Caco-2 (cell line): ENCODE measurements at places on chromosomes 13 and 19.
A peak's percentile ranks its signal among the peaks of the same experiment; 100 is the strongest.

- peaks cover 2% of the 10 kb centered on the region; the same call in 1 of the 2 replicates for H3K27me3 ChIP-seq
- H3K36me3 ChIP-seq: no peaks in the 10 kb centered on the region
- peaks cover 27% of the 10 kb centered on the region for H3K4me1 ChIP-seq
- H3K4me3 ChIP-seq: peak overlapping the region; percentile 32
- no peak overlapping the region for H3K27ac ChIP-seq
Measured at GRCh38 chr19:49421039-49421877, 2.0 kb downstream of the PTH2 start.

GRCh38 chr19:10288662-10289166 is 1.0 kb upstream of the ICAM5 start:
- H3K27ac ChIP-seq: peak overlapping the region; percentile 77
- H3K4me3 ChIP-seq: peak overlapping the region; percentile 48
- H3K4me1 ChIP-seq: peaks cover 37% of the 10 kb centered on the region
- DNase-seq: peak; percentile 85

DNA sequence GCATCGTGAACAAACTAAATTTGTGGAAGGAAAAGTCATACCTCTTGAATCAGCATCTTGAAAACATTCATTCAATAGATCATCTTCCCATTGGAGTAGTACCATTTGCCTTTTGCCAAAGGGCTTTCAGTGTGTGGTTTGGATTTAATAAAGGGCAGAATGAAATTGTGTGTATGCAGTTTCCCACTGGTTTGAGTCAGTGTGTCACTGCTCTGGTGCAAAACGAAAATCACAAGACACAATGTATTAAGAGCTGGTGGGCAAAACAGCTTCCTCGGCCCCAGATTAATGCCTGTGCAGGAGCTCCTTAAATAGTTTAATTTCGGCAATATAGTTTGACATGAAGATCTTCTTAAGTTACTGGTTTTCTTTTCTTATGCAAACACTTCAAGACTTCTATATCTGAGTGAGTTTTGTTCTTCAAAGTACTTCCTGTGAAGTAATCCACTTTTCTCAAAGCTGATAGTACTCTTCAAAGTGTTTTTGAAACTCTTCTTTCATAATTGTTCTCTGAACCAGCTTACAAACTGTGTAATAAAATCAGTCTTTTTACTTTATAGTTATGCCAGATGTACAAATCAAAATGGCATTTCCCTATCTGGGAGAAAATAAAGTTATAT is 32.1 kb downstream of the RASL11A start:
- no peak for DNase-seq
- H3K27me3 ChIP-seq: peaks cover 1% of the 10 kb centered on the region
- no peak overlapping the region for H3K4me3 ChIP-seq
- no peaks in the 10 kb centered on the region for H3K36me3 ChIP-seq

- DNase-seq: peak; percentile 89
- no peak overlapping the region for H3K4me3 ChIP-seq
- peak overlapping the region; percentile 72 for H3K27ac ChIP-seq
- H3K36me3 ChIP-seq: no peaks in the 10 kb centered on the region
- H3K4me1 ChIP-seq: peaks cover 23% of the 10 kb centered on the region
- no peaks in the 10 kb centered on the region for H3K27me3 ChIP-seq
Measured at GRCh38 chr13:44108331-44108858, 228.7 kb downstream of the LACC1 start.

GRCh38 chr19:16309643-16310042 is 15.0 kb upstream of the KLF2 start:
- H3K36me3 ChIP-seq: no peaks in the 10 kb centered on the region
- no peaks in the 10 kb centered on the region for H3K4me1 ChIP-seq
- DNase-seq: no peak
- H3K27me3 ChIP-seq: no peaks in the 10 kb centered on the region
- no peak overlapping the region for H3K27ac ChIP-seq
- H3K4me3 ChIP-seq: no peak overlapping the region

GRCh38 chr19:19499272-19499995 is 15.9 kb downstream of the TSSK6 start:
- no peaks in the 10 kb centered on the region for H3K4me1 ChIP-seq
- no peak overlapping the region for H3K27ac ChIP-seq
- H3K27me3 ChIP-seq: no peaks in the 10 kb centered on the region

- no peaks in the 10 kb centered on the region for H3K4me1 ChIP-seq
- DNase-seq: no peak
- no peak overlapping the region for H3K27ac ChIP-seq
- H3K4me3 ChIP-seq: no peak overlapping the region
- H3K36me3 ChIP-seq: no peaks in the 10 kb centered on the region
- no peaks in the 10 kb centered on the region for H3K27me3 ChIP-seq
Measured at GRCh38 chr19:48194844-48195830, 24.7 kb downstream of the ZSWIM9 start.

DNA sequence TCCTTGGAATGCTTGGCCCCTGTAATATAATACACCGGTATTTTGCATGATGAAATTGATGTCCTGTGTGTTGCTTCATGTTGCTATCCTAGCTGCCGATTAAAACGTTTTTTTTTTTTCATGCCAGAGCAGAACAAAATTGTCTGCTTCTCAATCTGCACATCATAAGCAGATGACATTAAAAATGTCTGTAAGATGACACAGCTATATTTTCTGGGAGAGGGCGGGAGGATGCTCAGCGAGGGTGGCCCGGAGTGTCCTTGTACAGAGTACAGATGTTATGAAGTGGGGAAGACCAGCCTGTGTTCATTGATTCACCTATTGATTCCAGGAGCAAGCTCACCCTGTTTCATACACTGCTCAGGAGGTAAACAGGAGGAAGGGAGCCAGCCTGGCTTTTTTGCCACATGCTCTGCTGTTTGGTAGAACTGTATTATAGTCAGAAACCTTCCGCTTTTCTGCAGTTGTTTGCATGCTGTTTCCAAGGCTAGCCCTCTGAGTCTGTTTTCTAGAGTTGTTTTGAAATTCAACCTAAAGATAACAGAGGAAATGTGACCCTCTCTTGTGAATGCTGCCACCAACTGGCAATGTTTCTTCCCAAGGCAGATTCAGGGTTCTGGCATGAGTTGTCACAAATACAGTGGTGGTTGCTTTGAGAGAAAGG is 4.7 kb upstream of the IRS2 start:
- no peaks in the 10 kb centered on the region for H3K27me3 ChIP-seq
- no peaks in the 10 kb centered on the region for H3K4me1 ChIP-seq
- no peak overlapping the region for H3K27ac ChIP-seq
- no peaks in the 10 kb centered on the region for H3K36me3 ChIP-seq
- DNase-seq: no peak
- H3K4me3 ChIP-seq: no peak overlapping the region

GRCh38 chr13:113049521-113049941 is 56.1 kb upstream of the F7 start:
- H3K4me3 ChIP-seq: no peak overlapping the region
- H3K27ac ChIP-seq: no peak overlapping the region
- no peak for DNase-seq

GRCh38 chr13:98803111-98803561 is 50.7 kb upstream of the SLC15A1 start:
- peaks cover 15% of the 10 kb centered on the region for H3K4me1 ChIP-seq
- no peak for DNase-seq
- peak overlapping the region; percentile 75 for H3K27ac ChIP-seq
- no peaks in the 10 kb centered on the region for H3K27me3 ChIP-seq

DNA sequence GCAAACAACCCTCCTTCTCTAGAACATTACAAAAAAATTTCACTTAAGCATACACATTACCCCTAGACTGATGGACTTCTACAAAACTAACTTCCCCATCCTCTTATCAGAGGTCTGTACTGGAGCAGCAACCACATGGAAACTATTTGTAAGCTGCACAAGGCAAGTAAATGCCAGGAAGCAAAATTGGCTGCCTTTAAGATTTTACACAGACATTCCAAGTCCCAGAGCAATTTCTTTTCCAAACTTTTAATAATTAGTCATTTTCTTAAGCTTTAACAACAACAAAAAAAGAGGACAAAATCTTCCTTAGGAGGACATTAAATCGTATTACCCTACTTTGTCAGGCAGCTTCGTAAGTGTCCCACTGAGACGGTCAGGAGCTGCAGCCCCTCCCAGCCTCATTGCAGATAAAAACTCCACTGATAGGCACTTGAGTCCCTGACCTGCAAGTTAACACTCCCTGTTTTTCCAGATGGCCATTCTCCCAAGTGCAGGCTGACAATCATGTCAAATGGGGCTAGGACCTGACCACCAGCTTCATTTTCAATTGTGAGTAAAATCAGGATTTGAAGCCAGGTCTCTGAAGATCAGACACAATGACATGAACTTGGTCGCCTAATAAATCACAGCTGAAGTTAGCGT is 680.1 kb downstream of the DIAPH3 start:
- H3K36me3 ChIP-seq: no peaks in the 10 kb centered on the region
- no peaks in the 10 kb centered on the region for H3K27me3 ChIP-seq
- DNase-seq: no peak
- no peak overlapping the region for H3K27ac ChIP-seq

GRCh38 chr13:100725472-100725871 is 50.9 kb upstream of the TMTC4 start:
- no peak overlapping the region for H3K4me3 ChIP-seq
- H3K36me3 ChIP-seq: peaks cover 1% of the 10 kb centered on the region; the same call in 1 of the 2 replicates
- H3K27me3 ChIP-seq: no peaks in the 10 kb centered on the region
- no peak overlapping the region for H3K27ac ChIP-seq
- H3K4me1 ChIP-seq: peaks cover 11% of the 10 kb centered on the region; the same call in 1 of the 2 replicates

DNA sequence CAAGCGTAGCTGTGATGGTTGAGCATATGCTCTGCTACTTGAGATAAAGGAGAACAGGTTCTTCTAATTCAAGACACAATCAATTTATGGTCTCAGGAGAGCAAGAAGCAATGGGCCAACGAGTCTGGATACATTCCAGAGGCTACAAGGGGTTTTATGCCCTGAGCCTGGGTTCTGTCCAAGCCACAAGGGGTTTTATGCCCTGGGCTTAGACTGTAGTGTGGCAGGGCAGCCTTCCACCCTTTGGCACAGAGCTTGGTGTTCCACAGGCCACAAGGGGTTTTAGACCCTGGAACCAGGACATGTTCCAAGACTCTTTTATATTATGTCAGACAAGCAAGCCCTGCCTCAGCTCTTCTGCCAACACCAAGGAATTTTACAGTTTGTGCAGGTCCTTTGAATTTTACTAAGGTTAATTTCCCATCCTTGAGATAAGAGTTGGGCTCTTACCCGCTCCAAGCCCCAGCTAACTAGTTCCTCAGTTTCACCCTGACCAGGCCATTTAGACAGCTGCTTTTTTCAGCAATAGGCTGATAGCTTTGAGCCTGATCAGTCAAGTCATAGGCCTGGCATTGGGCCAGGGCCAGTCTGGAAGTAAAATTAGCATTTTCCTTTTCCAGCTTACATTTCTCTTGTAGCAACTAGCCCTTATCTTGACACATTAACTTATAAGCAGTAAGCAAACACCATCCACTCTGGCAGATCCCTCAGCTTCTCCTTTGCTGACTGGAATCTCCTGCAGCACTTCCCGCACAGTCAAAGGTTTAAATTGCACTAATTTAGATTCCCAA is 95.0 kb downstream of the ZNF737 start:
- no peaks in the 10 kb centered on the region for H3K36me3 ChIP-seq
- no peaks in the 10 kb centered on the region for H3K4me1 ChIP-seq

DNA sequence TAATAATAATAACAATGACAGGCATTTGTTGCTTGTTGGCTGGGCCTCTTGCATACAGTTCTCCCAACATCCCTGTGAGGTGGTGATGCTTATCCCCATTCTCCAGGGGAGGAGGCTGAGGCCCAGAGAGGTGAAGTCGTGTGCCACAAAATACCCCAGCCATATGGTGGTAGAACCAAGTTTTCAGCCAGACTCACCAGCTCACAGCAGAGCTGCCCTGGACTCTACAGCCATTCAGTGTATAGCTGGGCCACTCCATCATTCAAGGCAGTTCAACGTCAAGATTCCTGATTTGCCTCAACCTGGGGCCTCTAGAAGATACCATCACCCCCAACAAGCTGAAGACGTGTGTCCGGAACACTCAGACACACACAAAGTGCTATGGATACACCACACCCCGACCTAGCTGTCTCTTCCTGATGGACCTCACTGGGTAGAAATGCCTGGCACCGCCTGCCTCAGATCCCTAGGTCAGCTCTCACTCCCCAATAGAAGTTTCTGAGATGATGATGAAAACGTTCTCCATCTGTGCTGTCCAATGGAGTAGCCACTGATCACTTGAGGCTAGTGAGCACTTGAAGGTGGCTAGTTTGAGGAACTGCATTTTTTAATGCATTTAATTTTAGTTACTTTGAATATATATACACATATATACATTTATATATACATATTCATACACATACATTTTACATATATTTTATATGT is 4.3 kb upstream of the CEACAM19 start:
- H3K27me3 ChIP-seq: no peaks in the 10 kb centered on the region
- no peak for DNase-seq
- no peak overlapping the region for H3K4me3 ChIP-seq
- no peaks in the 10 kb centered on the region for H3K4me1 ChIP-seq

DNA sequence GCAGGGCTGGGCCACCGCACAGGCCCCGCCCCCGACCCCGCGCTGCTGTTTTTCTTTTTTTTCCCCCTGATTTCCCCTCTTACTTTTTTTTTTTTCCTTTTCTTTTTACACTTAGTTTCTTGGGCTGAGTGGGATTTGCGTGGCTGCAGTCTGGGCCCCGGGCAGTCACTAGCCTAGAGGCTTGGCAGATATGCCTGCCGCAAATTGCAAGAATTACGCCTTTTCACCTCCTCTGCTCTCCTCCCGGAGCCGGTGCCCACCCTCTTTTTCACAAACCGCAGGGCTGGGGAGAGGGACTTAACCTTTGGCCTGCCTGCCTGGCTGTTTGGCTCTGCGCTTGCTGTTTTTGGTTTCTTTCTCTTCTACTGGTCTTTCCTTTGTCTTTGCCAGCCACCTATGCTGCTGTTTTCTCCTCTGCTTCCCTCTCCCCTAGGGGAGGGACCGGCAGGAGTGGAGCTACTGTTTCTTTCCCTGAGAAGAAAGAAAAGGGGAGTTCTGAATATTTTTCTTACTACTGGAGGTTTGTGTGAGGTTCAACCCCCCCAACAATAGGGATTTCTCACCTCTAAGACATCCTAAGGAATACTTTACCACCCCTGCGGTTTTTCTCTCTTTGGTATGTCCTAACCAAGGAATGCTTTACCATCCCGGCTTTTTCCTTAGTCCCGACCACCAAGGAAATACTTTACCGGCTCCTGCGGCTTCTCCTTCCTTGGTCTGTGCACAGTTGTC is 11.0 kb downstream of the ZNF552 start:
- 0 out of 2 replicates have a peak overlapping the region, but pooled peaks have one; percentile 16 for H3K4me3 ChIP-seq
- peak overlapping the region; percentile 85 for H3K27ac ChIP-seq
- DNase-seq: peak; percentile 41
